Mesangial cell (primary cell): ENCODE measurements at places on chromosomes 1 and 21. TPM values are rescaled to one million over a fixed set of nuclear protein-coding genes. Genes with fewer than 3 reads are reported as not detected.

Gene ARHGEF11
- 15.8 and 22.7 TPM in 2 replicates for total RNA-seq

Gene EFCAB7
- total RNA-seq = 2.4 and 2.9 TPM in 2 replicates

Gene S100A1
- 4.4 TPM in 1 of 2 replicates, not detected in the other for total RNA-seq

Gene OR2T29
- not detected in 2 replicates for total RNA-seq

Gene DYNLT5
- 0.49 and 0.76 TPM in 2 replicates for total RNA-seq

Gene SOAT1
- 13.1 and 18.9 TPM in 2 replicates for total RNA-seq

Gene CCDC24
- total RNA-seq = 4.4 and 12.9 TPM in 2 replicates

Gene KISS1
- 0.49 and 2.3 TPM in 2 replicates for total RNA-seq

Gene DARS2
- 12.9 and 30.1 TPM in 2 replicates for total RNA-seq

Gene CATSPERE
- total RNA-seq = 0.16 and 0.38 TPM in 2 replicates

Gene GJA4
- not detected in 2 replicates for total RNA-seq

Gene CFAP74
- under 0.01 TPM in 1 of 2 replicates, not detected in the other for total RNA-seq

Gene CD1E
- not detected in 2 replicates for total RNA-seq
